NCI-H446 treated with DMSO at 0.1 percent for 48 hours (cell line): ENCODE measurements at places on chromosomes 3 and 15.

DNA sequence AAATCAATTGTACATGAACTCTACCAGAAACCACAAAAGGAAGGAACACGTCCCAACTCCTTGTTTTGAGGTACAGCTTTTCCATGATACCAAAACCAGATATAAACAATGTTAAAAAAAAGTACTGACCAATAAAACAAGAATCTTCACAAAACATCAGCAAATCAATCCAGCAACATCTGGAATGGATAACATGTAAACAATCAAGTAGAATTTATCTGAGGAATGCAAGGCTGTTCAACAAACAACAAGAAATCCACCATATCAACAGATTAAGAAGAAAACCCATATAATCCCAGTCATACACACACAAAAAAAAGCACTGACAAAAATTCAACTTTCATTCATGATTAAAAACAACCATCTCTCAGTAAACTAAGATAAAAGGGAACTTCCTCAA lies 26.7 kb downstream of the TJP1 start:
- DNase-seq = no peak

DNA sequence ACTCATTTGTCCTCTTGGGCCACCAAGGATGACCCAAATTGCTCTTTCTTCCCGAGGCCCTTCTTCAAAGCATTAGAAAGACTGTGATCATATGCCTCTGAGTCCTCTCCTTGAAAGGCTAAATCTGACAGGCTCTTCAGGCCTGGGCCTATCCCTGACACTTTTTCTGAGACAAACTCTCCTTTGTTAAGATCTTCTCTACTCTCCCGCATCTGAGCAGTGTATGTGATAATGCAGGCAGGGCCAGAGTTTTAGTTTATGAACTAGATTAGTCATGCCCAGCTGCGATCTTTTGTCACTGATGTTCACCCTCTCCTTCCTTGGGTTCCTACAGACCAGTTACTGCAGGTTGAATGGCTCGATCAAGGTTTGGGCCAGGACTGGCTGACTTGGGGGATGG lies 39.2 kb downstream of the MASP1 start:
- DNase-seq = no peak

DNA sequence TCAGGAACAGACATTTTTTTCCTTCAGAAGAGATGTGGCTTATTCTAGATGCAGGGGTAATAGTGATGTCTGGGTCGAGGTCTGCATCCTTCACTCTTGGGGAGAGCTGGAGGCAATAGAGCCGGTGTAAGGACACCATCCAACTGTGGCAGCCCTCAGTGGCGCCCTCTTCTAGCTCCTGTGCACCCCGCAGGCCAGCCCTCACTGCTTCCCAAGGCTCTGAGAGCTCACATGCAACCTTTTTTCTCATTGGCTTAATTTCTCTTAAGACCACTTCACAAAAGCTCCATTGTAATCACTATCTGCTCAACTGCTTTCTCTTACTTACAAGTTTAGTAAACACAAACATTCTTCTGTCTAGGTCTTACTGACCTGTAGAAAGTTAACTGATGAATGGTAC lies 3.9 kb upstream of the VPS8 start:
- no peak for DNase-seq

DNA sequence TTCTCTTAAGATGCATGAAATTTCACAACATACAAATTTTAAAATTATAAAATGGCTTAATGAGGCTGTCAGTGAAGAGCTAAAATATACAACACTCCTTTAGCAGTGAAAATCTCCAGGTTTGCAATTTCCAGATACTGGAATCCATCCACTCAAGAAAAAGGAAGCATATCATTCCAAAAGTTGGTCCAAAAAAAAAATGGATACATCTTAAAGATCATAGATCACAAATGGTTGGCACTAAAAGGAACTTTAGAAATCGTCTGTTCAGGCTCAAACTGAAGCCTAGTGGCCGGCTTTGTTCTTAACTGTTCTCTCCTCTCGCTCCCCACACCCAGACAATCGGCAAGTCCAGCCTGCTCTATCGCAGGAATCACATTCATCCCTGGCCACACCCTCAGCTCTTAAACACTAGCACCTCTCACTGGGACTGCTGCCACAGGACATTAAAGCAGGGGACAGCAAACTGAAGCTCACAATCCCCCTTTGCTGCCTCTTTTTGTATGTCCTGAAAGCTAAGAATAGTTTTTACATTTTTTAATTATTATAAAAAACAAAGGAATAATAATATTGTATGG lies 130.3 kb upstream of the CDIN1 start:
- no peak for DNase-seq

DNA sequence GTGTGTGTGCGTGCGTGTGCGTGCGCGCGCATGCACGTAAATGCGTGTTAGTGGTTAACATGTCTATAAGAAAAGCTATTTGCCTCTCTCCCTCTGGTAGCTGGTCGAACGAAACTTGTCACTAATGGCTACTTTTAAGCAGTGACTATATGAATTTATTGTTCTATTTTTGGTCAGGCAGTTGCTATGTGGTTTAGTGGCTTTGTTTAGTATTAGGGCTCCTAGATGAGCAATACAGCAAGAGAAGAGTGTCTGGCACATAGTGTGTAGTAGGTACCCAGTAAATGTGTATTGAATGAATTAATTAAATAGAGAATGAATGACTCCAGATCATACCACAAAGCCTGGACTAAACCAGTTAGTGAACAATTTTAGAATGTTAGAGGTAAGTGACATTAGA lies 171.6 kb downstream of the PPM1L start:
- no peak for DNase-seq

DNA sequence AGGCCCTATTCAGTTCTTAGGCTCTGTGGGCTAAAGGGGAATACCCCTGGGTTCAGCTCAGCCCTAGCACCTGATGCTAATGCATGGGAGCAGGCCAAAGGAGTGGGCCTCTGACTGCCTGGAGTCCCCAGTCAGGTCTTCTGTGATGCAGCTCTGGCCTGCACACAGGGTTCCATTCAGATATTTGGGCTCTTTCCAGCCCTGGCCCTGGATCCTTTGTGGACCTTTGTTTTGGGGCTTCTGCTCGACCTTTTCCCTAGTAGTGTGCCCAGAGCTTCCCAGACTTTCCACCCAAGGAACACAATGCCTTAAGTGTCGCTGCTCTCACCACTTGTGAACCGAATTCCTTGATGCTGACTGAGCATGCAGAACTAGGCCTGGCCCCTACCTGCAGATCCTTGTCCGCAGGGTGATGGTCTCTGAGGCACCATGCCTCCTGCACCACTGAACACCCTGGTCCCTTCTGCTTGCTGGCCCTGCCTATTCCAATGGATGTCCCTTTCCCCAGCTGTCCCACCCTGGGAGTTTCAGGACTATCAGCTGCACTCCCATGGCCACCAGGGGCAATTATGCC lies 5.1 kb downstream of the SEC13 start:
- DNase-seq = no peak

GRCh38 chr3:47601281-47601680 lies 22.6 kb upstream of the CSPG5 start:
- DNase-seq = no peak

GRCh38 chr3:146403792-146404191 lies 65.6 kb downstream of the PLSCR2 start:
- DNase-seq = no peak

DNA sequence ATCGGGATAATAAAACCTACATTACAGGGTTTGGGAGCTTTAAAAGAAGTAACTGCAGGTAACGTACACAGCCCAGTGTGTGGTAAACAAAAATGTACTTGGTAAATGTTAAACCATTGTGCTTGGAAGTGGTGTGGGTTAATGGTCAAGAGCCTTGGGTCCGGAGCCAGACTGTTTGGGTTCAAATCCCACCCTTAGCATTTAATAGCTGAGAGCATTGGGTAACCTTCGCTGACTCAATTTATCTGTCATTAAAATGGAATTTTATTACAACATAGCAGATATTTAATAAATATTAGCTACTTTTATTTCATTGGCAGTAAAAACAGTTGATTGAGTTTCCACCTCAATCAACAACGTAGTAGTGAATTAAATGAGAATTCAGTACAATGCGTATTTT lies 1.5 kb downstream of the FSTL1 start:
- DNase-seq = no peak

DNA sequence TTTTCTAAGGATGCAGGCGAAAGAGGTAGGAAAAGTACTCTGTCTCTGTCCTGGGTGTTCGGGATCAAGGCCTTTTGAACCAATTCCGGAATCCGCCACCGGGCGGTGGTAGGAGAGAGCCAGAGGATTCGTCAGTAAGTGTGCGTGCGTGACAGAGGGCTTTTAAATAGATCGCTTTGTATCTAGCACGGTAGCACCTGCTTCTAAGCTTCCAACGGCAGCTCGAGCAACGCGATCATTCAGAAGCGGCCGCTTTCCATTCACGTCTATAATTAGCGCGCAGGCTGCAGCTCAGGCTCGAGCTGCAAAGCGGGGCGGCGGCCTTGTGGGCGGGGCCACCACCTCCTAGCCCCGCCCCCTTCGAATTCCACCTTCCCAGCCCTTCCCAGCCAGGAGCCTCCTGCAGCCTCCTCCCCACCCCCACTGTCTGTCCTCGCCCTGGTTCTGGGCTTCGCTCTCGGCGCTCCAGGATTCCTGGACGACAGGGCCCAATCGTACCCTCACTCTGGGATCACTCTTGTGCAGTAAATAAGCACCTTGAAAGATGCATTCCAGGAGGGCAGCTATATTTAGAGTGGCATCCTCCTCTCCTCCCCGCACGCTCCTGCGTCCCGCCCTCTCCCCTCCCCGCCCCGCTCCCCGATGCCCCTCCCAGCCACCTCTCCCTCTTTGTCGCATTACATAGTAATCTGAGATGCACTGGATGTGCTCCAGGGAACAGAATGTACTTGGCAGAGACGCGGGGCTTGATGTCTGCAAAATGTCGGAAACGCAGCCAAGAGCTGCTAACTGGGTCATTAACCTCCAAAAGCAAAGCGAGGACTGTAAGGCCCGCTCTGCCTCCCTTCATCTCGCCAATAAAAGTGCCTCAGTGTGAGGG lies 224.1 kb upstream of the TPRG1 start:
- peak; percentile 99 for DNase-seq

DNA sequence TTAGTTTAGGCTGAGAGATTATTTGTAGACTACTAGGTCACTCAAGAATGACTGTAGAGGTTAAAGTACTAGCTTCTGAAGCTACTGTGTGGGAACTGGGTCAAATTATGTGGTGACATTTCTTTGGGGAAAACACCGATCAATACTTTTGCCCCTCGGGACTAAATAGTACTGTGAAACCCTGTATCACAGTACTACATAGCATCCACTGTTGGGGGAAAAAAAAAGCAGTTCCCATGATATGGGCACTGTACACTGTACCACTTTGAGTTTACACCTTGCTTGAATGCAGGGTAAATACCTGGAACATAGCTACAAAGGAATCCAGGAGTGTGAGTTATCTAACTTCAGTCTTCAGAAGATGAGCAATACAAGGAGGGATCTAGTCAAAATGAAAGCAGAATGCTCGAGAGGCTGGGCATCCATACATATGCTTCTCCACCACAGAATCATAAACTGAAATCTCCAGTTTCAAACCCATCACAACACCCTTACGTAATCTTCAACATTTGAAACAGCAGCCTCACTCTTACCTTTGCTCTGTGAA lies 311.4 kb downstream of the UNC13C start:
- no peak for DNase-seq

DNA sequence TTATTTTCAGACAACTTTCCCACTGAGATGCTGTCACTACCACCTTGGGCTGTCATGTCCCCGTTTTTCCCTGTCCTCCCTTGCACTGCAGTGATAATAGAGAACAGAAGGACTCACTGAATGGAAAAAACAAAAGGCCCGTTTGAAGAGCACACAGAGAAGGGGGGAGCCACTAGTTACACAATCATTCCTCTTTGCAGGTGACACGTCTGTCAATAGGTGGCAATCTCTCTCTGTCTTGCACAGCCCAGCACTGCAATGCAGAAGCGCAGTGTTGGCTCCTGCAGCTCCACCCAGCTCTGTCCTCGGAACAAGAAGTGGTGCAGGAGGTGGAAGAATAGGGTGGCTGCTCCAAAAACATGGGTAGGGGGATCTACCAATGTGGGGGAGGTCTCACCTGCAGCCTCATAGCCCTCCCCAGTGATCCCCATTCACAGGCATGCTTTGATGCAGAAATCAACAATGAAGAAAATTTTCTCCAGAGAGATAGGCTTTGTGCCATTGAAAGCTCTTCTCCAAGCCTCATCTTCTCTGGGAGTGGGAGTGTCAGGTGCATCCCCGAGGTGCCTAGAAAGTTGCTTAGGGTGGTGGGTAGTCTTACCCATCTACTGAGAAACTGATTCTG lies 31.8 kb downstream of the FSTL1 start:
- DNase-seq = peak; percentile 64

DNA sequence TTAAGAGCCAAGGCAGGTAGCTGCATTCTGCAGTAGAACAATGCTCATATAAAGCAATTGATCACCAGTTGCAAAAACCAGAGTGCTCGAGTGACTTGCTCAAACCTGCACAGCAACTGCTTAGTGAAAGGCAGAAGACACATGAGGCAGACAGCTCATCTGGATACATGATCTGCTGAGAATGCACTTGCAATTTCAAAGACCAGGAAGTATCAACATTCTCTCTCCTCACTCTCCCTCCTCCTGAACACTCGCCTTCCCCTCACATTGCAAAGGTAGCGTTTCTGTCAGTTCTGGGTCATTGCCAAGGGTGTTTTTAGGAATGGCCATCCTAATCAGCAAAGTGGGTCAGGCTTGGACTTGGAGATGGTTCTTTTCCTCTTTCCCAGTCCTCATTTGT lies 61.0 kb downstream of the BFSP2 start:
- DNase-seq = no peak

DNA sequence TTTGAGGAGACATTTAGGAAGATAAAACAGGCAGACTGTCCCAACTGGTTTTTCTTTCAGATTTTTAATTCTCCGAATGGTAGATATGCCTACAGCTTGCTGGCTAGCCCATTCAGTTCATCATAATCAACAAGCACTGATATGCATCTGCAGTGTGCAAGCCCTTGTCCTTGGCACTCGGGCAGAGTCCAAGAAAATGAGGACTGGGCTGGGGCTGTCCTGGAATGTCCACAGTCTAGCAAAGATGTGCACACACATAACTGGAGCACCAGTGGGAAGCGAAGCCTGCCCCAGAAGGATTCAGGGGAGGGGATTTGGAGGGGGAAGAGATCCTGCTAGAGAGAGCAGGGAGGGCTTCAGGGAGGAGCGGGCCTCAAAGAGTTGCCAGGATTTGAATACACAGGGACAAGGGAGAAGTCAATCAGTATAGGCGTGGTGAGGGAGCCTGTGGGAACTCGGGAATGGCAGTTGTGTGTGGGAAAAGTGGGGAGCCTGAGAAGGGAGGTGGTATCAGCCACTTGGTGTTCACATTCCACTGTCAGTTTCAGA lies 8.7 kb downstream of the FAH start:
- no peak for DNase-seq

DNA sequence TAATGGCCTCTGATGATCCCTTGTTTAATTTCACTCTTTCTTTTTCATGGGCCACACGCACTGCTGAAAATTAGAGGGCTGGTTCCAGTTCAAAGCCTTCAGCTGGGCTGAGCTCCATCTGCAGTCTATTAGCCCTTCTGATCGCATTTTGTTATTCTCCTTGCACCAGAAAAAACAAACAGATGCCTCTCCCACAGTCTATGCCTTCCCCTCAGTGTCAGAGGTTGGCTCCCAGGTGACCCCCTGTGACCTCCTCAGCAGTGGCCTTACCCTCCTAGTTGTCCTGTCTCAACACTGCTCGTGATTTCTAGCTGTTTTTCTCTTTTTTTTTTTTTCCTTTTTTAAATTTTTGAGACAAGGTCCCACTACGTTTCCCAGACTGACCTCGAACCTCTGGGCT lies 77.1 kb upstream of the PRTG start:
- no peak for DNase-seq

- DNase-seq = no peak
Observed at GRCh38 chr3:193791041-193792032, 198.3 kb downstream of the OPA1 start.

- no peak for DNase-seq
Observed at GRCh38 chr15:101795455-101795854, 7.9 kb upstream of the OR4F6 start.

- DNase-seq = no peak
Observed at GRCh38 chr3:71530903-71531530, 52.5 kb downstream of the FOXP1 start.
